A549 treated with AZD2906 at 1 μM for 4 hours (cell line): ENCODE measurements at places on chromosomes 7 and 10. TPM values are rescaled to one million over a fixed set of nuclear protein-coding genes. Genes with fewer than 3 reads are reported as not detected.

Gene TCAF1
- 14.3 to 19.9 TPM (median 17.3 TPM) in 5 replicates for total RNA-seq

Gene C10orf105
- total RNA-seq: not detected in 5 replicates

Gene UROS
- 53.9 to 58.7 TPM (median 55.6 TPM) in 5 replicates for total RNA-seq

Gene TFPI2
- total RNA-seq: 208 to 310 TPM (median 225 TPM) in 5 replicates

Gene ZNF804B
- not detected in 5 replicates for total RNA-seq

Gene IFIT1B
- not detected in 5 replicates for total RNA-seq

Gene IDI2
- total RNA-seq: 0.05 to 0.10 TPM (median 0.09 TPM) in 3 of 5 replicates, not detected in the others

Gene SAP25
- total RNA-seq: 0.15 to 0.47 TPM (median 0.25 TPM) in 5 replicates

Gene ATOH7
- 0.08 to 0.36 TPM (median 0.21 TPM) in 5 replicates for total RNA-seq
